CD4-positive, alpha-beta T cell treated with Interleukin-1 beta for 1 hour (primary cell): ENCODE measurements at places on chromosomes 6 and 20.

DNA sequence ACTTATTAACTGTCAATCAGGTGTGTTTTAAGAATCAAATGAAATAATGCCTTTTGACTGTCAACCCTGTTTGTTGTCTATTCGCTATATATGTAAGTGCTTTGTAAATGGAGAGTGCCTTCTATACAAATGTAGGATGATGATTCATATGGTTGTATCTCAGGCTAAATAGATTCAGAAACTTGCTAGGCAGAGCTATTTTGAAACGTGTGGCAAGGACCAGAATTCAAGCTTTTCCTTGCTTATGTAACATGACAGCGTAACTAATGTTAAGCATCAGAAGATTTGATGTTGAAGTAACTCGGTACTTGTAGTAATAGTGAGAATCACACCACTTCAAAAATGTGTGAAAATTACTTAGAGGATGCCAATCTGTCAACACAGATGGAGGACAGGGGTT, 3.4 kb downstream of the OGFRL1 start:
- no peak for DNase-seq

GRCh38 chr6:122947355-122947754, 48.7 kb upstream of the CLVS2 start:
- DNase-seq: no peak

- DNase-seq: no peak
These were observed 64.3 kb downstream of the ADTRP start for GRCh38 chr6:11714116-11714797.

DNA sequence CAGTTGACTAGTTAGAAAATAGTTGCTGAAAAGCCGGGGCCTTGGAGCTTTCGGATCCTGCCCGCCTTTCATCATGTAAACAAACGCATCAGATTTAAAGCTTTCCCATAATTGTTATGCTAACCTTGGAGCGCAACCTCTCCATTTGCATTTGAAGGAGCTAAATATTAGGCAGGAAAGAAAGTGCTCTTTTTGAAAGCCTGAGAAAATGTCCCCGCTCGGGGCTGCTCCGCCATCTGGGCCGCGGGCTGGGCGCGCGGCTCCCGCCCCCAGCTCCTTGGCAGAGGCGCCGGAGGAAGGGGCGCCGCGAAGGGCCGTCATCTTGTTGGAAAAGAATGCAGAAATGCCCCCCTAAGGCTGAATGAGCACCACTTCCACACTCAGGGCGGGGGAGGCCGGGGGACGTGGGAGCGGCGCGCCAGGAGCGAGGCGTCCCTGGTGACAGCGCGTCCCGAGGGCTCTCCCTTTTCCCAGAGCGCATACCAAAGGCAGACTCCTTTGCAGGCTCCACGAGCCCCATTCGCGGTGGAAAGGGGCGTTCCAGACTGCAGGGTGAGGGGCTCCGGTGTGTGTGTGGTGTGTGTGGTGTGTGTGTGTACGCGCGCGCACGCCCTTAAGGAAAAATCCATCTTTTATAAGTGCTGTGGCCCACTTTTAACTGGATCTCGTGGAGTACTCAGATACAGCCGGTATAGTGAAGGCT, 145.6 kb upstream of the ID4 start:
- DNase-seq: no peak

DNA sequence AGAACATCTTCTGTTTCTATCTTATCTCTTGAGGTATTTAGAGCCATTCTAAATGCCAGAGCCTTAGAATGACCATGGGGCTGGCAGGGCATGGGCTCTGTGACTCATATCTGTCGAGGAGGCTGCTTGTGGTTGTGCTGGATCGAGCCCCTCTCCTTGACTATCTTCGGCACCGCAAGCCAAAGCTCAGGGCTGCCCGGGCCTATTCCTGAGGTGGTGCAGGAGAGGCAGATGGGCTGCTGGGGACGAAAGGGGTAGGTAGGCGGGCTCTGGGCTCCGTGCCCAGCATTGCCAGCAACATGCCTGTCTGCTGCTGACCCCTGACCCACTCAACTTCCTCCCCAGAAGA, 89.9 kb downstream of the NOL4L start:
- no peak for DNase-seq

- no peak for DNase-seq
These were observed 90.9 kb downstream of the SCAF8 start for GRCh38 chr6:154824076-154824475.

- DNase-seq: no peak
These were observed 2.8 kb downstream of the VARS1 start for GRCh38 chr6:31792761-31793171.

DNA sequence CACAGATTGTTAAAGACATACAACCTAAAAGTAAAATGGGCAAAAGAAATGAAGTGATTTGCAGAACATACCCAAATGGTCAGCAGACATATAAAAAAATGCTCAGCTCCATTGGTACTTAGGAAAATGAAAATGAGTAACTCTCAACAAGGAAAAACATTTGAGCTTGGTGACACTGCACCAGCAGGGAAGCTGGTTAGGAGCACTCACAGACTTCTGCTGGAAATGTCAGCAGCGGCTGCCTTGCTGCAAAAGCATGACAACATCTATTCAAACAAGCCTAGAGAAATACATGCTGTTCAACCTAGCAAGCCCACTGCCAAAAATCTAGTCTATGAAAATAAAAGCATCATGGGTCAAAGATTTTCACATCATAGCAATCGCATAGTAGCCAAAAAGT, 99.0 kb upstream of the FOXQ1 start:
- DNase-seq: no peak

DNA sequence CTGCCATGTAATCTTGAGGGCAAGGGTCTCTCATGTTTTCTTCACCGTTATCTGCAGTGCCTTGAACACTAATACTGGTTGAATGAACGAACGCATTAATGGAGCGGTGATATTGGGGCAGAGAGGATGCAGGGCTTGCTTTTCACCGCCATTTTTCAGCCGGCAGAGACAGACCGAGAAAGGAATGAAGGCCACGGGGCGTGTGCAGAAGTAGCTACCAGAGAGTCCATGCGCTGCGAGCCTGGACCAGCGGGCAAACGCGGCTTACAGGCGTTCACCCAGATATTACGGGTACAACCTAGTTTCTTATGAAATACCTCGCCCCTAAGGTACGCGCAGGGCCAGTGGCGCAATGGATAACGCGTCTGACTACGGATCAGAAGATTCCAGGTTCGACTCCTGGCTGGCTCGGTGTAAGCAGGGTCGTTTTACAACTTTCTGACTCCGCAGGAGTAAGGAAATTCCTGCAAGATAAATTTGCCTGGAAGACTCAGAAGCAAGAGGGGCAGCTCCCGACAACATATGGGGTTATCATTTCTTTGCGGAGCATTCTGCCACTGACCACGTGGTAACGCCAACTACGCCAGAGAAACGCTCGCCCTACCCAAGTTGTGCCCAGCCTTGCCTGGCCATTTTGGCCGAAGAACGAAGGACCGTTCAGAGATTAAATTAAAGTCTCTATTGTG, 863 bp upstream of the HMGN4 start:
- DNase-seq: peak; percentile 95

- DNase-seq: peak; percentile 51
These were observed 721 bp downstream of the KDM1B start for GRCh38 chr6:18155864-18156421.

- DNase-seq: no peak
These were observed 176.5 kb upstream of the MMS22L start for GRCh38 chr6:97459535-97459934.

DNA sequence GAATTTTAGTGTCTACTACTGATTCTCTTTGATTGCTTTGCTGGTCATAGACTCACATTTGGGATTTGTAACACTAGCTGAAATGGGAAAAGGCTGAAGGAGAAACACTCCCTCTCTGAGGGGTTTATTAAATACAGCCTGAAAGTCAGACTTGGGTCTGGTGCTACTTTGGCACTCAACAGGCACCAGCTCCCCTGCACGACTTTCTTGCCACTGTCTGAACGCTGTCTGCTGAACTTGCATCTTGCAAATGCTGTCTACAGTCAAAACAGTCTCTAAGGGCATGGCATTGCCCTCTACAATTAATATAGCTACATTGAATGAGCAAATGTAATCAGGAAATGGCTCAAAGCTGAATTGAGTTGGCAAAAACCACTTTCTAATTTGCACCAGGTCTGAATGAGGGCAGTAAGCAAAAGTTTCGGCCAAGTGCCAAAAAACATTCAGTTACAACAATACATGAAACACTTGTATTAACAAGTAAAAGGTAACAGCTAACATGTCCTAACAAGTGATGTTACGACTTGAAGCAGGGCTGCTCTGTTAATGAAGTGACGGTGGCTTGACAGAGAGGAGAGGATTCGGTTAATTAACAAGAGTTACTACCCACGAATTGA, 119.5 kb downstream of the FOXC1 start:
- DNase-seq: no peak

DNA sequence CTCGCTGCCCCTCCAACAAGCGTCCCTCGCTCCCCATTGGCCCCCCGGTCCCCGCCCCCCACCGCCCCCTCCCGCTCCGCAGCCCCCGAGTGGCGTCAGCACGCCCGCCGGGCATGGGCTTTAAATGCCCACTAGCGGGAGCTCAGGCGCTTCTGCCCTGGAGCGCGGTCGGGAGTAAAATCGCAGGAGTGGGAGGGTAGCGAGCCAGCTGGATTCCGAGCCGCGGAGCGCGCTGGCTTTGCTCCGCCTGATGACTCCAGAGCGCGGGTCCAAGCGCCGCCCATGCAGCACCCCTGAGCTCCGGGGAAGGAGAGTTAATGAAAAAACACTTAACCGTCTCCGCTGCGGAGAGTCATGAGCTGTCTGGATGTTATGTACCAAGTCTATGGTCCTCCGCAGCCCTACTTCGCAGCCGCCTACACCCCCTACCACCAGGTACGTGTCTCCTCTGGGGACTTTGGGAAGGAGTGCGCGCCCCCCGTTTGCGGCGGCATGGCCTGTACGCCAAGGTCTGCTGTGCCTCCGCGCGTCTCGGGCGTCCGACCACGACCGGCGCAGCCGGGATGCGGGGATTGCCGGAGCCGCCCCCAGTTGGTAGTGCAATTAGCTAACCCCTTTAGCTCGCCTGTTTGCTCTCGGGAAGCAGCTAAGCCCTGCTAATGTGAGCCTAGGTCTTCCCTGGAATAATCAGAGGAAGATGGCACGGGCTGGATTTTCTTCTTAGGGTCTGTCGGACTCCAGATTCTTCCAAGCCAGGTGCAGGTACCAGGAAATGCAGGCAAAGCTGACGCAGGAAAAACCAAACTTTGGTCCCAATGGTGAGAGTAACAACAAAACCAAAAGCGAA, at the start of gene VGLL2:
TSS of gene VGLL2 (plus strand) at position 149 of the 847 bp plus-strand sequence. CDS start at position 355, 206 bp downstream.
- no peak for DNase-seq

DNA sequence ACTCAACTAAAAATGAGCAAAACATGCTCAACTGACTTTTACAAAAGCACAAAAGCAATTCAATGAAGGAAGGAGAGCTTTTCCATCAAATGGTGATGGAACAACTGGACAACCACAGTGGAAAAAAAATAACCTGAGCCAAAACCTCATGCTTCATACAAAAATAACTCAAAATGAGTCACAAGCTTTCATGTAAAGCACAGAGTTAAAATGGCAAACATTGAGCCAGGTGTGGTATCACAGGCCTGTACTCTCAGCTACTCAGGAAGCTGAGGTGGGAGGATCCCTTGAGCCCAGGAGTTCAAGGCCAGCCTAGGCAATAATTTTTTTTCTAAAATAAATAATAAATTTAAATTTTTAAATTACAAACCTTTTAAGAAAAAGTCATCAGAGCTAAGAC, 18.4 kb upstream of the HLA-G start:
- DNase-seq: no peak

- DNase-seq: peak; percentile 58
These were observed 1.9 kb downstream of the SNX5 start for GRCh38 chr20:17966432-17967310.

DNA sequence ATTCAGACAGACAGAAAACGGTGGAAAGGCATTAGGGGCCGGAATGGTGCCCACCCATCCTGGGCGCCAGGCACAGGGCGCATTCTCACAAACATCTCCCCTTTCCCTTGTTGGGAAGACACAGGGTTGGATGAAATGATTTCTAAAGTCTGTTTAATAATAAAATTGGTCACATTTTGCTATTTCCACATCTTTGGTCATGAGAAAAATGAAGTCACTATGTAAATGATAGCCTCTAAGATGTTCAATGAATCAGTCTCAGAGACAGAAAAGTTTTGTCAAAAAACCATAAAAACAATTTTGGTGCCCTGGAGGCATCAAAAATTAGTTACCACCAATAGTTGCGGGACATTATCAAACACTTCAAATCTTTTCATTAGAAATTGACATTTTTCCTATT, 40.7 kb downstream of the PRR18 start:
- DNase-seq: no peak

GRCh38 chr6:36699348-36699747, 1.7 kb downstream of the RAB44 start:
- DNase-seq: no peak

DNA sequence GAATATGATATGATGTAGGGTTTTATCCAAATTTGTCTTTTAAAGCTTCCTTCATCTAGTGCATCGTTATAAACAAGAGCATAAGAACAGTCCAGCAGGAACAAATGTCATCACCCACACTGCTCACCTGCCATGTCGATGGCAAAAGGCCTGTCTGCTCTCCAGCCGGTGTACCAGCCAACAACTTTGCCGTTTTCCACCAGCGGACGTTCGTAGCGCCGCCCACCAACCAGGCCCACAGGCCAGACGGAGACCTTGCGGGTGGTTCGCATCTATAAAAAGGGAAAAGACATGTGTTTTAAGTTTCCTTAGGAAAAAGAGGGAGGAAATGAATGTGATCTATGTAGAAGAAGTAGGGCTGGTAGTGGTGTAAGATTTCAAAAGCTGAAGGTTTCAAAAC, 62.9 kb downstream of the B3GAT2 start:
- no peak for DNase-seq

- DNase-seq: no peak
These were observed 208.2 kb downstream of the SMOC2 start for GRCh38 chr6:168649209-168649608.

DNA sequence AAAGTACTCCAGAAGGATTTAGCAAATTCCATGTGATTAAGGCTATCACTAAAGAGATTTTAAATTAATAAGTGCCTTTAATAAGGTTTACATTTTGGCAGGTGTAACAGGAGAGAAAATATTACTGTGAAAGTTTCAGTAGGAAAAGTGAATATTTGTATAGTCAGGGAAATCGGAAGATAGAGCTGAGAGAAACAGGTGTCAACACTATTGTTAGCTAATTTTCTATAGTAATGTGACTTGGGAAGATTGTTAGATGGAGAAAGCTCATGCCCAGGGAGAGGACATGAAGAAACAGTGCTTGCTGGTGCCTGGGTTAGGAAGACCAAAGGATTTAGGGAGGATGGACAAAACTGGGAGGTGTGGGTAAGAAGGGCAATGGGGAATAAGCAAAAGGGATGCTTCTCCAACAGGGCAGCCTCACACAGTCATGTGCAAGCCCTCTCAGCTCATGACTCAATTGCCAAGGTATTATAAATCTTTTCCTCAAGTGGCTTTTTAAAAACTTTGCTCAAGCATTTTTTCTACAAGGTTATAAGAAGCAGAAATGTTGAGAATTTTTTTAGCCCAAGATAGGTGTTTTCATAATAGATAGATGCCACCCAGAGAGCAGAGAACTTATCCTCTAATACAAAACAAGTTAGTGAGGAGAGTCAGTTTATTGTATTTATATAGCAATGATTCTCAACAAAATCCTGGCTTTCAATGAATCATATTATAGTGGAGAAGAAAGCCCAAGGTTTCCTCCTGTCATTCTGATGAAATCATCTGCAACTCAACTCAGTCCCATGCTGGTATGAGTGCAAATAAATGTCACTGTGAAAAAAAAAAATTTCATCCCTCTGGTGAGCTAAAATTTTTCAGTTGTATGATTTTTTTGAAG, 325.2 kb upstream of the NT5E start:
- DNase-seq: no peak
